Esophagus squamous epithelium (tissue), 5 donors: ENCODE measurements at places on chromosomes 16 and 17.

- no peak for DNase-seq
Observed at GRCh38 chr16:86751076-86752030, 173.0 kb downstream of the FOXL1 start.

- DNase-seq: no peak
Observed at GRCh38 chr16:85104147-85104546, 8.1 kb downstream of the CIBAR2 start.

- no peak for DNase-seq
Observed at GRCh38 chr16:24289166-24289700, 33.1 kb downstream of the CACNG3 start.

GRCh38 chr17:16470265-16470664 is 21.7 kb downstream of the LRRC75A start:
- no peak for DNase-seq

- DNase-seq: no peak
Observed at GRCh38 chr17:28828294-28829040, 14.1 kb downstream of the FAM222B start.

DNA sequence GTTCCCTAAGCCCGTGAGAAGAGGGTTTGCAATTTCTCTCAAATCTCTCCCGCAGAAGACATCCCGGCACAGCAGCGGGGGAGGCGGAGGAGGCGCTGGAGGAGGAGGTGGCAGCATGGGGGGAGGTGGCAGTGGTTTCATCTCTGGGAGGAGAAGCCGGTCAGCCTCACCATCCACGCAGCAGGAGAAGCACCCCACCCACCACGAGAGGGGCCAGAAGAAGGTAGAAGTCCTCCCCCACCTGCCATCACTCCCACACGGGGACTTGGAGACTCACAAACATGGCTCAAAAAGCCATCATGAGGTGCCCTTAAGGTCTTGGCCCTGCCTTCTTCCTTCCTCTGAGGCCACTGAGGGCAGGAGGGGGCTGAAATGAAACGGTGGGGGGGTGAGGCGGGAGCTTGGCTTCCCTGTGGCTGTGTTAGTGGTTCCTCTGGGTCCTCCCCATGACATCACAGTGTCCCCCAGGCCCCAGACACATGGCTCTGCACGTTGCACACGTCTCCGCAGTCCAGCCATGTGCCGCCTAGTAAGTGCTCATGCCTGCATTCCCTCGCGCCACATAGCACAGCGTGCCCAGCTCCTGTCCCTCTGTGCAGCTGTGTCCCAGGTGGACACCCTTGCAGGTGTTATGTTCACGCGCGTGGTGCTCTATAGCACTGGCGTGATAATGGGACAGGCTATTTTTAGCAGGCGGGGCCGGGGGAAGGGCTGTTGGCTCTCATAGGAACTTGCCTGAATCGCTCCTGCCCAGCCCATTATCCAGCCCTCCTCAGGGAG is 6.9 kb downstream of the MLLT6 start:
- DNase-seq: no peak

DNA sequence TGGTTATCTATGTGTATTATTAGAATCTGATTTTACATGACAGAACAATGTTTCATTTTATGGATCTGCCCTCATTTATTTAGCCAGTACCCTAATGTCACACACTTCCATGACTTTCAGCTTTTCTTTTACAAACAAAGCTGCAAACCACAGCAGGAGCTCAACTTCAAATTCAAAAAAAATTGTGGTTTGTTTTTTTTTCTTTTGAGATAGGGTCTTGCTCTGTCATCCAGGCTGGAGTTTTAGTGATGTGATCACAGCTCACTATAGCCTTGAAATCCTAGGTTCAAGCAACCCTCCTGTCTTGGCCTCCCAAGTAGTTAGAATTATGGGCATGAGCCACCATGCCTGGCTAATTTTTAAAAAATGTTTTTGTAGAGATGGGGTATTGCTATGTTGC is 8.2 kb upstream of the MPRIP start:
- no peak for DNase-seq

GRCh38 chr16:56093055-56093454 is 98.2 kb upstream of the GNAO1 start:
- DNase-seq: no peak

- DNase-seq: no peak
Observed at GRCh38 chr17:7133424-7133823, 18.8 kb upstream of the ASGR2 start.
